ENCODE measurements at places on chromosomes 5 and 9. TPM values are rescaled to one million over a fixed set of nuclear protein-coding genes. Genes with fewer than 3 reads are reported as not detected.

The SLCO4C1 gene
- total RNA-seq: 7.9 TPM

The SFXN1 gene
- 33.1 TPM for total RNA-seq

The TTC1 gene
- 29.3 TPM for total RNA-seq

The STC2 gene
- total RNA-seq: 24.3 TPM

The HRH2 gene
- not detected for total RNA-seq

The SLC6A19 gene
- not detected for total RNA-seq

The SLC34A1 gene
- total RNA-seq: not detected
